ENCODE measurements at places on chromosomes 2 and 18.

GRCh38 chr18:78991446-78991845, 11.8 kb downstream of the SALL3 start:
- DNase-seq = no peak

DNA sequence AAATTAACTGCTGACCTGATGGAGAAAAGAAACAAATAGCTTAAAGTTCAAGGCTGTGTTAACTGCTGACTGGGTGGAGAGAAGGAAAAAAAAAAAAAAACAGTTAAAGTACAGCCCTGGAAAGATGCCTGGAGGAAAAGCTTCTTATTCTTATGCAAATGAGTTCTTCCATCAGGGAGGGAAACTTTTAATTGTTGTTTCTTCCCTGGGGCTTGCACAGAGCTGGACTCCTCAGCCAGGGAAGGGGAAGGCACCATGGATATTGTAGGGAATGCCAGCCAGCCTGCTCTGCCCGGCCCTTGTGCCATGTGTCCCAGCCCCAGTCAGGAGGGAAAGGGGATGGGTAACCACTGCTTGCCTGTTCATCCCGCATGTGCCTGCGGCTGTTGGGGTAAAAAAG, 833.1 kb upstream of the CRIM1 start:
- DNase-seq = no peak

DNA sequence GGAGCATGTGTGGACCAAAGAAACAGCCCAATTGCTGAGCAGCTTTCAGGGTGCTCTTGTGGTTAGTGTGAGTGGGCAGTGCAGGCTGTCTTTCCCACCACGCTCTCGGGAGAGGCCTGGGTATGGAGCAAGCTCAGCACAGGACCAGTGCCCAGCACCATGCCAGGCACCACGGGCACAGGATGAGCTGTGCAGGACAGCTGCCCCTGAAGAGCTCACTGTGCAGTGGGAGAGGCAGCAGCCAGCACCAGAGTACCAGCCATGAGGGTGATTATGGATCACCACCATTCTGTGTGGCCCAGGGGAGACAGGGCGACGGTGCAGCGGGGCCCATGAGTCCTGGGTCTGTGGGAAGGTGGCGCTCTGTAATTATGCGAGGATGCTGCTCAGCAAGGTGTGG, 29.7 kb upstream of the FAHD2A start:
- no peak for DNase-seq

GRCh38 chr18:11667578-11667977, 21.5 kb upstream of the GNAL start:
- no peak for DNase-seq

GRCh38 chr18:35050028-35050546, 8.9 kb downstream of the MAPRE2 start:
- DNase-seq = peak; percentile 29

DNA sequence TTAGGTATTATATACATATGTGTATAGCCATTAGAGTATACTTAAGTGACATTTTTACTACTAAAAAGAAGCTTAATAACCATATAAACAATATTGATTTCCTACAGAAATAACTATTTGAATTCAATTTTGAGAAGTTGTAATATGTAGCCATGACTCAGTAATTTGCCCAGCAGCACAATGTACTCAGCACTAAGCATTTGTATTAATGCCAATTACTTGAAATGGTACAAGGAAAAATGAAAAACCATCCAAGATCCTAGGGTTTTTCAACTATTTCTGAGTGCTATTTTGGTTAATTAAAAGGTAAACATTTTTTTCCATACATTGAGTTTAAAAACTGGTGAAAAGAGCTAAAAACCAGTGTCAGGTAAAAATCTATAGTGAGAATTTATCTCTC, 324.0 kb downstream of the KCNJ3 start:
- no peak for DNase-seq

- no peak for DNase-seq
Measured at GRCh38 chr2:38293152-38293865, 83.8 kb downstream of the ATL2 start.

DNA sequence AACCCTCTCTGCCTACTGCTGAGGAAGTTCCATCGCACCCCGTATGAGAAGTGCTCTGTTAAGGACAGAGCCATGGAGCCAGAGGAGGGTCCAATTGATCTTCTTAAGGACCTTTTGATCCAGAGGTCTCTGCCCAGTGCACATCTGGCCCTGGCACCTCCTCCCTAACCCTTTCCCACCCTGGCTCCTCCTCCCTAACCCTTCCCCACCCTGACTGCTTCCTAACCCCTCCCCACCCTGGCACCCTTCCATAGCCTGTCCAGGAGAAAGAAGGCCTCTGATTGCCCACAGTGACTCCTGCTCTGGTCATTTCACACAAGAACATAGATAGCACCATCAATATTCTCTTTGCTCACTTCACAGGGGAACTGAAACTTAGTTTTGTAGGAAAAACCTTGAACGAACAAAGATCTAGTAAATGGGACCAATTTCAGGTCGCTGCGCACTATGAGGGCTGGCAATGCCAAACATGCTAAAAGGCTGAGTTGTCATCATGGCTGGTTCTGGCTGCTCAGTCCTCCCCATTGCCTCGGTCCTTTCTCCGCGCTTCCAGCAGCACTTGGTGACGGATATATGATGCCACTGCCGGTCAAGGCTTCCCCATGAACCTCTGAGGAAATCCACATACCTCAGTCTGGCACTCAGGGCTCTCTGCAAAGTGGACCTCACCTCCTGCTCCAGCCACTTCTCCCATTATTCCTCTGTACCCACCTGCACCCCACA, 49.2 kb downstream of the PKDCC start:
- DNase-seq = no peak

DNA sequence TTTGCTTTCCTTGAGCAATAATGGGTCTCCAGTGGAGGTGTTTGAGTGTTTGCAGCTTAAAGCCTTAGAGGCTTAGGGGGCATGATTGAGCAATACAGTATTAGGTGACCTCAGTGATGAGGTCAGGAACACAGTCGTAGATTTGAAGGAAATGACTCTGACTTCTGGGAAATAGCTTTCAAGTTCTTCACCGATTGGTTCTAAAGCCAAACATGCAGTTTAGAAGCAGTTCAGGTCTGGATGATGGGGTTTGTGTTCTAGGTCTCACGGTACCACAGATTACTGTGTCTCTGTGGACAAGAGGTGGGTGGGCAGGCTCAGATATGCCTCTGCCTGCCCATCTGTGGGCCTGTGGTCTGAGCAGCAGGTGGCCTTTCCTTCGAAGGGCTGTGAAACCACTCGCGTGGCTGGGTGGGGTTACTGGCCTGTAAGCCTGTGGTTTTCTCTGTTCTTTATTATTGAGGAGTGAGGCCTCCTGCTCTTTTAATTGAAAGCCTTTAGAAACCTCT, 7.8 kb downstream of the MTHFD2 start:
- DNase-seq = peak; percentile 67

- DNase-seq = peak; percentile 82
Measured at GRCh38 chr18:23498877-23499276, 4.4 kb upstream of the RMC1 start.

DNA sequence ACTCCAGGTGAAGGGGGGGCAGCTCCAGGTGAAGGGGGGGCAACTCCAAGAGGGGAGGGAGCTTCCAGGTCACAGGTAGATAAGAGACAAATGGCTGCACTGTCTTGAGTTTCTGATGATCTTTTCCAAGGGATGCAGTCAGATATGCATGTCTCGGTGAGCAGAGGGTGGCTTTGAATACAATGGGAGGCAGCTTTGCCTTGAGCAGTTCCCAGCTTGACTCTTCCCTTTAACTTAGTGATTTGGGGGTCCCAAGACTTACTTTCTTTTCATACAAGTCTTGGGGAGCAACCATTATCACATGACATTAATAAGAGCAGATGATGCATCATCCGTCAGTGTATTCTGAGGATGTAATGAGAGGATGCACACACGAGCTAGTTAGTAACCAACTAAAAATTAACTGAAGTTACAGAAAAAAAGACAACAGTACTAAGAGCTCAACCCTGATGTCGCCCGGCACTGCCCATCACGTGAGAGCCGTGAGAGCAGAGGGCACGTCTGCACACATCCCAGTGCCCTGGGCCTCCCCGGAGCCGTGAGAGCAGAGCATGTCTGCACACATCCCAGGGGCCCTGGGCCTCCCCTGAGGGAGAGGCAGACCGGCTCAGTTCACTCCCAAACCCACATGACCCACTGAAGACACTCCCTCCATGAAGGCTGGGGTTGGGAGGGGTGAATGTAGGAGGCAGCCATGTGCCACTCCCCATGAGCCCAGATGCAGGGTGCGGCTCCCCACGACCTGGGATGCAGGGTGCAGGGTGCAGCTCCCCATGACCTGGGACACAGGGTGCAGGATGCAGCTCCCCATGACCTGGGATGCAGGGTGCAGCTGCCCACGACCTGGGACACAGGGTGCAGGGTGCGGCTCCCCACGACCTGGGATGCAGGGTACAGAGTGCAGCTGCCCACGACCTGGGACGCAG, 39.4 kb downstream of the PXDN start:
- DNase-seq = no peak

GRCh38 chr2:175743011-175743410, 259.1 kb downstream of the LNPK start:
- DNase-seq = no peak

DNA sequence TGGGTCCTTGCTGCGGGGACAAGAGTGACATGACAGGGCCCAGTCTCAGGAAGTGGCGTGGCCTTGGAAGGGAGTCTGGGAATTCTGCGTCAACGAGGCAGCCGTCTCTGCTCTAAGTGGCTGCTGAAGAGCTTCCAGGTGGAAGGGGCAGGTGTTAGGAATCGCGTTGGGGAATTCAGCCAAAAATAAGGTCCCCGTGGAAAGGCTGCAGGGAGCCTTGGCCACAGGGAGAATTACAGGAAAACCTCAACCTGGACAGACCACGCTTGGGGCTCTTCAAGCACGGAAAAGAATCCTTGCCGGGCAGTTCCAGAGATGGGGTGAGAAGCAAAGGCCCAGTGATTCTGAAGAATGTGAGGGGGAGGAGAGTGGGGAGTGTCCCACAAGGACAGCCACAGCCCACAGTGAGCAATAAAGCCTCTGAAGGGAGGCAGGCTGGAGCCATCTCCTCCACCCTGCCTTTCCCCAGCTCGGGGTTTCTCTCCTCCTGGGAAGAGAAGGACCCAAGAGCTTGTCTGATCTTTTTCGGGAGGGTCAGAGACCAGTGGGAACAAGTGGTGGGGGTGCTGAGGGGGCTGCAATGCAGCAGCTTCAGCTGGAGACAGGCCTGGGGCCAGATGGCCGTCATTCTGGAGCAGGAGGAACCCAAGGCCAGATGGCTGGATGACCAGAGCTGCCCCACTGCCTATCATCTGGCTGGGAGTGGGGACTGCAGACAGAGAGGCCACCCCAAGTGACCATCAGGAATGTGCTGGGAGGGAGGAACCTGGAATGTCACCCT, 106.4 kb upstream of the SMAD2 start:
- no peak for DNase-seq

- DNase-seq = no peak
Measured at GRCh38 chr2:96489663-96490062, 15.5 kb downstream of the NEURL3 start.

DNA sequence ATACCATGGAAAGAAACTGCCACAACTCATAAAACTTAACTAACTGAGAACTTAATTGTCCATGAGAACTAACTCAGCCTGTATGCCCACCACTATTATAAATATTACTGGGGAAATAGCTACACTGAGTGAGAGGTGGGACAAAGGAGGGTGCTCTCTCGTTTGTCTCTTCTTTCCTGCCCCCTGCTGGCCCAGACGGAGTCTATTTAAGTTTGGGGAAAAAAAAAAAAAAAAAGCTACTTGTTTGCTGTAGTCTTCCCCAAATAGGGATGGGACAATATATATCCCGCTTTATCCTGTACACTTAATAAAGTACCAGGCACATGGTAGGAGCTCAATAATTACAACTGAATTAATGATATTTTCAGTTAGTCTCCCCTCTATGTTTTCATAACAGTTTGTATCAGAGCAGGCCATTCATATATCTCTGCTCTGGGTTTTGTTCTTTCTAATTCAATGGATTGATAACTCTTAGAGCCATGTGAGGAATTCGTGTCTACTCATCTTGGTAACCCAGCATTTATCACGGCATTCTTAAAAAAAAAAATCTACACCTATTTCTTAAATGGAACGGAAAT, 647.6 kb upstream of the PKDCC start:
- DNase-seq = no peak

DNA sequence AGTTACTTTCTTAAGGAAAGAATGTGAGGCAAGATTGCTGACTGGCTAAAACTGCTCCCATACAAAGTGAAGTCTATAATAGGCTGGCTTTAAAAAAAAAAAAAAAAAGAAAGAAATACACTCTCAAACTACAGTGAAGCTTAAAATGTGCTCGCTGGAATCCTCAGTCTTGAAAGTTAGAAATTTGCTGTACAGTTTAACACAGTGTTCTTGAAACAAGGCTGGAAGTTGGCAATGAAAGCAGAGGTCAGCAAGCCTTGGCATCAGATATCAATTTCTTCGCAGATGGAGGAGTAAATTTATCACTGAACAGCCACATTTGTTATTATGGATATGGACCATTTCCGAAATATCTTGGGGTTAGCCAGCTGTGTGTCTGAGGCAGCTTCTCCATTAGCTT, 392.9 kb downstream of the ZNF516 start:
- no peak for DNase-seq

- DNase-seq = no peak
Measured at GRCh38 chr2:100320547-100321178, 1.6 kb downstream of the LONRF2 start.

Data from CD4-positive, alpha-beta T cell treated with Interleukin-17A for 1 hour (primary cell).